Left colon (tissue), 2 donors: ENCODE measurements at places on chromosomes 11 and 22.

DNA sequence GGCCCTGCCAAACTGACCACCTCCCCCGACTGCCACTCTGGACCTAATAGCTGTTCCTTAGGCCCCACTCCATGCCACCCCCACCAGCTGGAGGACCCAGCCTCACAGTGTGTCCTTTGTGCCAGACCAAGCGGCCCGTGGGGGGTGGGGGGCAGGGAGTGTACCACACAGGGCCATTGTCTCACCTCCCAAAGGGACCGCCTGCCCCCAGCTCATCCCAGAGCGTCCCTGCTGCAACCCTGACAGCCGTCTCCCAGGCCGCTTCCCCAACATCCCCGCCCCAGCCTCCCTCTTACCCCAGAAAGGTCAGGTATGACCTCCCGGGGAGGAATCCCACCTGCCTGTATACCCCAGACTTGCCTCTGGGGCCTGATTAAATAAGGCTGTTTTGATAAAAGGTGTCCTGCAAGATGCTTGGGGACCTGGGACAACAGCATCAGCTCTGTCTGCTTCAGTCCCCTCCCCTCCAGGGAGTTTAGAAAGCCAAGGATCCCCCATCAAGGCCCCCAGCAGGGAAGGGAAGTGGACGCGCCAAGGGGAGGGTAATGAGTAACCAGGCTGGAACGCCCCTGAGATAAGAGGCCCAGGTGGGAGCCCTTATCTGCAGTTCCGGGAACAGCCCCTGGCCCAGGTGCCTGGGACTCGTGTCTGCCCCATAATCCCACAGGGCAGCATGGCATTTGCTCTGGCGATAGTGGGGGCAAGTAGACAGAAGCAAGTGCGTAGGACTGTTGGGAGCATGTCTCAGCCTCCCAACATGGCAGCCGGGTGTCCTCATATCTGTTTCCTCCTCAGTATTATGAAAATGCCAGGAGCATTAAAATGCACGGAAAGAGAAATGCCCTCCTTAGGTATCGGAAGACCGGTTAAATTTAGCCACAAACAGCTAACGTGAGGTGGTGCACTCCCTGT lies 9.0 kb downstream of the CDC42EP1 start:
- peak; percentile 90 for DNase-seq

DNA sequence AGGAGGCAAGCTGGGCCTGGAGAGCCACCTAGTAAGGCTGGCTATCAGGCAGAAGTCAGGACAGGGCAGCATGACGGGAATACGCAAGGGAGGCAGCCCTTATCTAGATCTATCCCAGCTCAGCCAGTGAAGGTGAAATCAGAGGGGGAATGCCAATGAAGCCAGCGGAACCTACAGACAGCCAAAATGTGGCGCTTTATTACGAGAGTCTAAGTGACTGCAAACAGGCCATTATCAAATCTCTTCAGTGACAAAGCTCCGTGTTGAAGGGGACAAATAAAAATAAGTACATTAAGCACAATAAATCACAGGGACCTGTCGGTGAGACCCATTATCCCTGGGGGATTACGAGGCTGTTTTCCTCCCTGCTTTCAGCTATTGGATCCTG lies 22.8 kb downstream of the LARGE1 start:
- no peak for DNase-seq

GRCh38 chr11:87463486-87464102 lies 425.9 kb downstream of the TMEM135 start:
- DNase-seq: no peak

DNA sequence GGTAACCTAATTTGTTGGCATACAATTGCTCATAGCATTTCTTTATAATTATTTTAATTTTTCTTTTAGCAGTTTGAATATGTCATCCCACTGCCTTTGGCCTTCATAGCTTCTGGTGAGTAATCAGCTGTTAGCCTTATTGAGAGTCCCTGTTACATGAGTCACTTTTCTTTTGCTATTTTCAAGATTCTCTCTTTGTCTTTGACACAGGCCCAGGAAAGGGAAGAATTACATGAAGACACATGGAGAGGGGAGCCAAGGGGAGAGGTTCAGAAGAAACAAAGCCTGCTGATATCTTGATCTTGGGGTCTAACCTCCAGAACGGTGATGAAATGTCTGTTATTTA lies 418.2 kb downstream of the METTL15 start:
- DNase-seq: no peak

DNA sequence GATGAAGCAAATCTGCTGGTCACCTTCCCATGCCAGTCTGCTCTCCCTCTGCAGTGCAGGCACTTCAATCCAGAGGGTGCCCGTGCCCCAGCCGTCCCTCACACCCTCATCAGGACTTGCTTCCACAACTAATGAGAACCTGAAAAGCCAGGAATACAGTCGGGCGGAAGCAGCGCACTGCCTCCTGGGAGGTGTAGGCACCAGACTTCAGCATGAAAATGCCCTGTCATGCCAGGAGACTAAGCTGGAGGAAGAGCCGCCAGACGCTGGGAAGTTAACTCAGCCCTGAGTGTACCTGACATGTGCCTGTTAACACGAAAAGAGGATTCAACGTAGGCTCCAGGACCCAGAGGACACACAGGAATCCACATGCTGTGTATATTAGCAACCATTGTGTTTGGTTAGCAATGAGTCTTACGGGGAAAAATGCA lies 40.1 kb upstream of the FLI1 start:
- peak; percentile 40 for DNase-seq

- DNase-seq: no peak
Observed at GRCh38 chr22:37525073-37525745, 6.0 kb upstream of the CARD10 start.

DNA sequence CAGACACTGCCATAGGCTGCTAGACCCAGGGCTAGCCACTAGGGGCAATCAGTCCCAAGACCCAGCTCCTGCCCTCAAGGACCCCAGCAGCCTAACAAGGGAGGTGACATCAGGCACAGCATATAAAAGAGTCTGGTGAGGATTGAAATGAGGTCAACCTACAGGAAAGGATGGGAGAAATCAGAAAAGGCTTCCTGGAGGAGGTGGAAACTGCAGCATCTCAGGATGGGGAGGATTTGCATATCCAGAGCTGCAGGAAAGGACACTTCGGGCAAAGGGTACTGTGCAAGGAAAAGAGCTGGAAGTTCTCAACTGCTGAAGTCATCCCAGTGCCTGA lies 2.9 kb upstream of the ARFGAP2 start:
- peak; percentile 48 for DNase-seq
